ENCODE measurements at places on chromosomes 3 and 15.

- no peak for DNase-seq
These were observed 105.8 kb downstream of the CYP19A1 start for GRCh38 chr15:51232581-51232980.

DNA sequence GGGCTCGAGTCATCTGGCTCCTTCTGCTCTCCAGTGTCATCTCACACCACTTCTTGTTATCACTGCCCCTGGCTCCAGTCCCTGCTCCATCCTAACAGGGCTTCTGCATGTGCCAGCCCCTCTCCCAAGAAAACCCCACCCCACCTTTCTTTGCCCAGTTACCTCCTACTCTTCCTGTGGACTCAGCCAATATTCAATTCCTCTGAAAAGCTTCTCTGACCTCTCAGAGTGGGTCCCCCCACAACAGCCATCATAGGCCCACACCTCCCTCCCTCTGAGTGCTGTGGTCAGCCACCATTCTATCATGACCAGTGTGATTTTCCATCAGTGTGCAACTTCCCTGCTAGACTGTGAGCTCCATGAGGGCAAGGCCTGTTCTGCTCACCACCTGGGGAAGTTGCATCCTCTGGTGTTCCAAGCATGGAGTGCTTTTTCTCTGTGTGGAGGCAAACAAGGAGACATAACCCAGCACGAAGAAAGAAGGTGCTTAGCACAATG, 71.6 kb downstream of the ADCY5 start:
- DNase-seq, result no peak

GRCh38 chr3:58352626-58353025, 19.9 kb downstream of the PXK start:
- peak; percentile 36 for DNase-seq

DNA sequence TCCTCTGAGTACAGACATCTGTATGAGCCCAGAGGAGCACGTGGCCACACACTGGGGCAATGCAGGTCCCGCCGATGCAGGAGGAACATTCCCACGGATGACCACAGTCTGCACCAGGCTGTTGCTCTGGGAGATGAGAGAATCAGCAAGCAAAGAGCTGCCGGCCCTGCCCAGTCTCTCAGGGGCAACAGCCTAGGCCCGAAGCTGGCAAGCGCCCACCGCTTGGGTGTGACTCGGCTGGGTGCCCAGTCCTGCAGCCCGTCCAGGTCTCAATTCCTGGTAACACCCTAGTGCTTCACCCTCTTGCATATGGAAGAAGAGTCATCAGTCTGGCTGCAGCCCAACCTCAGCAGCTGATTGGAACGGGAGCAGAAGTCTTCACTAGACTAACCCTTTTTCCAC, 153.7 kb upstream of the HES1 start:
- no peak for DNase-seq

- no peak for DNase-seq
These were observed 11.0 kb downstream of the ANKRD63 start for GRCh38 chr15:40271685-40272484.

GRCh38 chr15:31434588-31435260, 108.1 kb downstream of the KLF13 start:
- no peak for DNase-seq

DNA sequence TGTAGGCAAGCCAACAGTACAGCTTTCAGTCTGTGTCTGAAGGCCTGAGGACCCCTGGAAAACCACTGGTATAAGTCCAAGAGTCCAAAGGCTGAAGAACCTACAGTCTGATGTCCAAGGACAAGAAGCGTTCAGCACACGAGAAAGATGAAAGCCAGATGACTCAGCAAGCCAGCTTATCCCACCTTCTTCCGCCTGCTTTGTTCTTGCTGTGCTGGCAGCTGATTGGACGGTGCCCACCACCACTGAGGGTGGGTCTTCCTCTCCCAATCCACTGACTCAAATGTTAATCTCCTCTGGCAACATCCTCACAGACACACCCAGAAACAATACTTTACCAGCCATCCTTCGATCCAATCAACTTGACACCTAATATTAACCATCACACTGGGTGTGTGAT, 59.0 kb upstream of the PDZRN3 start:
- peak; percentile 11 for DNase-seq

DNA sequence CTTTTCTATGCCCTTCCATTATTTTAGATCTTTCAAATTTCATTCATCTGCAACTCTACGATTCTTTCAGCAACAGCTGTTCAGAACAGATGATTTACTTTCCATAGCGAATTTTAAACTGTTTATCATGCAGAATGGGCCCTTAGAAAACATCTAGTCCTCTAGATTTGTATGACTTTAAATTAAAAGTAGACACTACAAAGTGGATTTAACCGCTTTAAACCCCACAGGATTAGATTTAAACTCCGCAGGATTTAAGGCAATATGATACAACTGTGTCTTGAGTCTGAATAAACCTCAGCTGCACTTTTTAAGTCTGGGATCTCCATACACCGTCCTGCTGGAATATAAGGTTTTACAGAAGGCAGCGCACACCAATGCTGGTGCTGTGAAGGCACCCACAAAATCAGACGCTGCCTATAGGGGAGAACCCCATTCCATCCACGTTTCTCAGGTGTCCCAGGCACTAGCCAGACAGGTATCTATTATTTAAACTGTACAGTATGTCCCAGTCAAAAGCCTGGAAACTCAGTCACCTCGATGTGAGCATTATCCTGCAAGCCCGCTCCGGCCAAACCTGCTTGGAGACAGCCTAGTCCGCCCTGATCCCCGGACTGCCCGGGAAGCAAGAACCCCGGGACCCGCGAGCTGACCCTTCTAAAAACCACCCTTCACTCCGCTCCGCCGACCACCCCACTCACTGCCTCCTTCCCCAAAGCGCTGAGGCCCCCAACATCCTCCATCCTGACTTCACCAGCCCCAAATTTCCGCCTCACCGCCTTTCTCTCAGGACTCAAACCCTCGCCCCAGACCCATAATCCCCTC, 768 bp downstream of the ANO10 start:
- peak; percentile 17 for DNase-seq

DNA sequence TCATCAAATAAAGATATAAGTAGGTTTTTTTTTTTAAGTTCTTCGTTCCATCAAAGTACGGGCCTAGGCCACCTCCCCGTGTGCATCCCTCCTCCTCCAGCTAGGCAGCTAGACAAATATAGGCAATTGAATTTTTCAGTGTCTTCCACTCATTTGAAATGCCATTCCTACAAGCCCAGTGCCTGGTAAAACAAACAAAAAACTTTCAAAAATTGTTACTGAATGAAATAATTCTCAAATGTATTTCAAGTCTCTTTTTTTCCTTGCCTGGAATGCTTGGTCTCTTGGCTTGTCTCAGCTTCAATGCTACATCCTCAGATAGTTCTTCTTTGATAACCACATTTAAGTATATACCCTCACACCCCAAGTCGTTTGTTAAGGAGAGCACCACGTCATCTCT, 3.8 kb downstream of the EIF2AK4 start:
- DNase-seq, result no peak

GRCh38 chr3:166864473-166865467, 515.3 kb downstream of the ZBBX start:
- no peak for DNase-seq

- no peak for DNase-seq
These were observed 50.5 kb downstream of the SRGAP3 start for GRCh38 chr3:9198899-9199335.

GRCh38 chr3:31531452-31531991, 1.2 kb upstream of the STT3B start:
- peak; percentile 40 for DNase-seq

DNA sequence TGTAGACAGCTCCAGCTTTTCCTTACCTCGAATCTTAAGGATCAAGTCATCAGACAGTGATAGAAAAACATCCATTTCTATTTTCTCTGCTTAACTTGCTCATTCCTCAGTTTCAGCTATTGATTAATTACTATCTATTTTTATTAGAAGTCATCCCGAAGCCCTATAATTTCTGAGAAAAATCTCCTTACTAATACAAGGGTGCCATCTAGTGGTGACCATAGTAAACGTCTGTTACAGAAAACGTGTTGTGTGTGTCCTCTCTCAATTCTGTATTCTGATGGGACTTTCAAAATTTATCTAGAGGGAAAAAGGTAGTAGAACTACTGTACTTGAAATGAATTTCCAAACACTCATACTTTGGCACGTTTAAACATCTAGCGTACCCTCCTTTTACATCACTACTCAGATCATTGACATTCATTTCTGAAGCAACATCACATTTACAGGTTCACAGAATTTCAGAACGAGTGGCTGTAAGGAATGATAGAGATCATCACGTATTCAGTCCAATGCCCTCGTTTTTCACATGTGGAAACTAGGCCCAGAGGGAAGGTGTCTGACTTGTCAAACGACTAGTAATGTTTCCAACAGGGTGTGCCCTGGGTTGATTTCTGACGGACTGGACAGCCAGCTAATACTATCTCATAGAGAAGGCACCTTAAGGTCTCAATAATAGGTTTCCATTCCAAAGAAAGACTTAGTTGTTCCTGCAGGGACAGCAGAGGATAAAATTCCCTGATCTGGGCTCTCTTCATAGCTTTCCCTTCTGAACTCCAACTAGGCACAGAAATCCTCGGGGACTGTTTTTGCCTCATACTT, 25.6 kb downstream of the HACD2 start:
- DNase-seq, result peak; percentile 48

Measured in SW480 (cell line).